ENCODE measurements at places on chromosomes 11 and 22.

GRCh38 chr22:28813772-28814518 is 13.6 kb upstream of the XBP1 start:
- DNase-seq: no peak

GRCh38 chr11:95788921-95789505 is 569 bp downstream of the FAM76B start:
- DNase-seq: peak; percentile 2

DNA sequence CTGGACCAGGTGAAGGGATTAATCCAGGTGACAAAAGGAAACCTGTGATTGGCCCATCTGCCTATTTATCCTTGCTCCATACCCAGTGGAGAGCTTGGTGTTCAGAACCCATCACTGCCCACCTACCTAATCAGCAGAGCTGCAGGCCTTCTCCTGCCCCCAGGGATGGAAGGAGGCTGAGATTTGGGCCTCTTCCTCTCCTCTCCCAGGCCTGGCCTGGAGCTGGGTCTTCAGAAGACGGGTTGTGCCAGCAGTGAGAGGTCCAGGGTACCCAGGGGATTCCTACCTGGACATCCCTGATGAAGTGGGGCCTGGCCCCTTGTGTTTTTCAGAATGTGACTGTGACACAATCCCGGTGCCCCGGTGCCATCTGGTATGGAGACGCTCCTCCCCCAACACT is 80.3 kb upstream of the MYOD1 start:
- DNase-seq: no peak

- no peak for DNase-seq
Observed at GRCh38 chr11:20058749-20059458, 101.4 kb downstream of the DBX1 start.

- peak; percentile 57 for DNase-seq
Observed at GRCh38 chr11:47248664-47249377, at the start of gene ACP2. Gene ACP2, minus strand, starts transcription at chr11:47248814. Its CDS starts 25 bp downstream, at chr11:47248789.

DNA sequence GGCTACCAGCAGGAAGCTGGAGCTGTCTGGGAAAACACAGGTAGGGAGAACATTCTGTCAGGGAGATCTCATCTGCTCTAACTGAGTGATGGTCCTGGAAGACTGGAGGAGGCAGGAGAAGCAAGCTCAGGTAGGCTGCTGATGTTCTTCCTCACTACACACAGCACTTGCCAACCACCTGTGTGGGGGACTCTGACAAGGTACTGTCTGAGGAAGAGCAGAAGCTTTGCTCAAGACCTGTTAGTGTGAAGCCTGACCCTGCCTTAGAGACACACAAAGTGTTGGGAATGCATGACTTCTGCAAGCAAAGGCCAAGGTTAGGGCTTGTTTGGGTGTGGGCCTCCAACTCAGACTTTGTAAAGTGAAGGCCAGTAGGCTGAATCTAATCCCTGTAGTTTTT is 46.5 kb downstream of the CHST1 start:
- no peak for DNase-seq

DNA sequence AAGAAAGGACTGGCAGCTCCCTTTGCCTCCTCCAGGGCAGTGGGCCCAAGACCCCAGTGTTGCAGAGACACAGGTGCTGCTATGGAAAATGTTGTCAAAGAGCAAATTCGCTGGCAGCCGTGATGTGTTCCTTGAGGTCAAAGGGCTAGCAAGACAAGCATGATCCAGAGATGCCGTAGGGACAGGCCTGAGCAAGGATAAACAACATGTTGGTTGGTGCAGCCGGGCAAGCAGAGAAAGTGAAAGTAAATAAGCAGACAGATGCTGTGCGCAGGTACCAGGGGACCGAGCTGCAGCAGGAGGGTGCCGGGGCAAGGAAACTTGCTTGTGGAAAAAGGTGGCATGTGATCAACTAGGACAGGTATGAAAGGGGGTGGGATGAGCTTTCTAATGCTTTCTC is 125.5 kb upstream of the NECTIN1 start:
- DNase-seq: no peak

DNA sequence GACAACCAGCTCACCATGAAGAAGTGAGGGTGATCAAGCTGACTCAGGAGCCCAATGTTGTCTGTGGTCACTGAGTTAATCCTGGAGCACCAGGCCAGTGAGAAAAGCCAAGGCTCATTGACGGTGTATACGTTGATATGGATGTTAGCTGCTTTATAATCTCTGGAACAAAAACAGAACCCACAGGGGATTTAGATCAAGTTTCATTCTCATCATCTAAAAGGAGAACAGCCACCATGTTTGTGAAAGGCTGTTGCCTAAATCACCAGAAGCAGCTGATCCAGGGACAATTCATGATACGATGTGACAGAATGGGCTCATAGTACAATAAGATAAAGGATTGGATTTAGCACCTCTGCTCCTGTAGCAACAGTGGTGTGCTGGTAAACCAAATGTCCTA is 68.5 kb downstream of the GDPD4 start:
- DNase-seq: no peak

GRCh38 chr22:37202716-37203115 is 9.6 kb downstream of the SSTR3 start:
- DNase-seq: no peak

- no peak for DNase-seq
Observed at GRCh38 chr22:44328326-44328725, 15.6 kb upstream of the SHISAL1 start.

GRCh38 chr11:63944987-63945386 is 6.2 kb downstream of the NAA40 start:
- DNase-seq: no peak

GRCh38 chr11:57322256-57323166 is 2.2 kb downstream of the TNKS1BP1 start:
- no peak for DNase-seq

- DNase-seq: no peak
Observed at GRCh38 chr22:29031227-29032011, 30.2 kb downstream of the C22orf31 start.

GRCh38 chr11:114257621-114258558 is 38.3 kb upstream of the NNMT start:
- no peak for DNase-seq

Measured in stimulated activated CD4-positive, alpha-beta T cell treated with anti-CD3 and anti-CD28 coated beads, Interleukin-1b, Interleukin-23, amount 100 ng/mL, for 1 hour (primary cell).